ENCODE measurements at places on chromosomes 4 and X. TPM values are rescaled to one million over a fixed set of nuclear protein-coding genes. Genes with fewer than 3 reads are reported as not detected.

GRCh38 chrX:69321006-69321655, 155.9 kb upstream of the PJA1 start:
- no peak for DNase-seq
- H3K36me3 ChIP-seq = no peaks in the 10 kb centered on the region
- H3K4me3 ChIP-seq = no peak overlapping the region
- H3K27ac ChIP-seq = no peak overlapping the region
- H3K4me1 ChIP-seq = peaks cover 7% of the 10 kb centered on the region

GRCh38 chr4:99811850-99812249, 4.8 kb upstream of the DAPP1 start:
- H3K4me1 ChIP-seq = peaks cover 12% of the 10 kb centered on the region
- H3K27ac ChIP-seq = no peak overlapping the region

- H3K27ac ChIP-seq = no peak overlapping the region
- no peak overlapping the region for H3K4me3 ChIP-seq
- DNase-seq = no peak
- no peaks in the 10 kb centered on the region for H3K27me3 ChIP-seq
- H3K36me3 ChIP-seq = no peaks in the 10 kb centered on the region
- peaks cover 4% of the 10 kb centered on the region for H3K4me1 ChIP-seq
Measured at GRCh38 chr4:47719576-47719975, 118.3 kb downstream of the CORIN start.

DNA sequence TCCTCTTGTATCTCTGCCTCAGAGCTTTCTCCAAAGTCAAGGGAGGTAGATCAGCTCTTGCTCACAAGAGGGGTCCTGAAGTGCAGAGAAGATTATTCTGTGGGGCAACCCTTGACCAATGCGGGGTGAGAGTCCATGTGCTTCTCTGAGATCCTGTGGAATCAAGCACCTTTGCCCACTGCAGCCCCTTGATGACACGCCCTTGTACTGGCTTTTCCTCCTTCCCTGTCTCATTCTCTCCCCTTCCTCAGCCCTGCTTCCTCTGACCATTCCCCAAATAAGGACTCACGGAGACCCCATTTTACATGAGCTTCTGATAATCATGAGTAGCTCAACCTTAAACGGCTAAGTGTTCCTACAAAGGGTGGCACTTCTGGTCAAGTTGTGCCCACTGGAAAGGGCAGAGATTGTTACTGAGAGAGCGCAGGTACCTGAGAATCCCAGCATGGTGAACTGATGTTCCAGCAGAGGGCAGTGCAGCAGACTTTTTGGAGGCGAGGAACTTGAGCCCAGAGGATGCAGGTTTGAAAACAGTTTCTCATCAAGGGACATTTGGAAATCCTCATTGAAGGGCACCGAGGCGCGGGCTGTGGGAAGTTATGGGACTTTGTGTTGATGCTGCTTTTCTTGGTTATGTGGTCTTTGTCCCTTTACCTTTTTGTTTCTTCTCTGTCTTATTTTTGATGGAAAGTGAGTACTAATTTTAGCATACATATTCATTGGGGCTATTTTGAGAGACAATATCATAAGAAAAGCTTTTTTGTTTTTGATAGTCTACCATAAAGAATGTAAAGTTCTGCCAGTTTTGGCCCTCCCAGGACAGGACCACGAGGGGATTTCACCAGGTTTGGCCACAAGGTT, 201.3 kb downstream of the RBM46 start:
- DNase-seq = peak; percentile 67
- H3K27ac ChIP-seq = no peak overlapping the region
- no peaks in the 10 kb centered on the region for H3K36me3 ChIP-seq

DNA sequence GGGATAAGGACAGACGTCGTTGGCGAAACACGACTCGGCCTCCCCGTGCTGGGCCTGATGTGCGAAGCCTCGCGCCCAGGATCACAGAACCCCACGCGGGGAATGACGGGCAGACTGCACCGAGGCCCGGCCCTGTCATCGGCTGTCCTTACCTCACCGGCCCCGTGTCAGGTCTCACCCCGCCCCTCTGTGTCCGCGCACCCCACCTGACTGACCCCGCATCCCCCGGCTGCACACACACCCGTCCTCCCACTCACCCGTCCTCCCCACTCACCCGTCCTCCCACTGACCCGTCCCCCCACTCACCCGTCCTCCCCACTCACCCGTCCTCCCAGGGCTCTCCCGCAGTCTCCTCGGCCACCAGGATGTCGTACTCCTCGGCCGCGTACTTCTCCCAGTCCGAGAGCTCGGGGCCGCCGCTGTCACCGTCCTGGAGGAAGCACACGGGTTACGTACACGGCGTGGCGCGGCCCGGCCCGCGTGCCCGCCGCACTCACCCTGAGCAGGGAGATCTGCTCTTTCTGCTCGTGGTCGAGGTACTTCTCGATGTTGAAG, 19.8 kb upstream of the GTPBP6 start:
- no peaks in the 10 kb centered on the region for H3K4me1 ChIP-seq
- H3K36me3 ChIP-seq = no peaks in the 10 kb centered on the region
- no peak overlapping the region for H3K4me3 ChIP-seq
- no peak overlapping the region for H3K27ac ChIP-seq

- no peak overlapping the region for H3K27ac ChIP-seq
- peaks cover 42% of the 10 kb centered on the region for H3K4me1 ChIP-seq
- H3K4me3 ChIP-seq = no peak overlapping the region
- no peaks in the 10 kb centered on the region for H3K27me3 ChIP-seq
Measured at GRCh38 chr4:85496933-85497332, 22.0 kb downstream of the ARHGAP24 start.

DNA sequence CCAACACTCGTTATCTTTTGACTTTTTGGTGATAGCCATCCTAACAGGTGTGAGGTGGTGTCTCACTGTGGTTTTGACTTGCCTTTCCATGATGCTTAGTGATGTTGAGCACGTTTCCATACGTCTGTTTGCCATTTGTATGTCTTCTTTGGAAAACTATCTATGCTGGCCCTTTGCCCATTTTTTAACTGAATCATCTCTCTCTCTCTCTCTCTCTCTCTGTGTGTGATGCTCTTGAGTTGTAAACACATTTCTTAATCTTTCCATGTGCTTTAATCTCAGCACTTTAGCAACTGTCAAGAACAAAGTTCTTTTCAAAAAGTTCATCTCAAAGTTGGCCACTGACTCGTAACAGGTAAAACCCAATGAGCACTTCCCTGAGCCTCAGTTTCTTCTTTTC, 10.5 kb downstream of the SORBS2 start:
- H3K27me3 ChIP-seq = no peaks in the 10 kb centered on the region
- DNase-seq = no peak
- peaks cover 66% of the 10 kb centered on the region for H3K4me1 ChIP-seq
- no peaks in the 10 kb centered on the region for H3K36me3 ChIP-seq
- no peak overlapping the region for H3K4me3 ChIP-seq

DNA sequence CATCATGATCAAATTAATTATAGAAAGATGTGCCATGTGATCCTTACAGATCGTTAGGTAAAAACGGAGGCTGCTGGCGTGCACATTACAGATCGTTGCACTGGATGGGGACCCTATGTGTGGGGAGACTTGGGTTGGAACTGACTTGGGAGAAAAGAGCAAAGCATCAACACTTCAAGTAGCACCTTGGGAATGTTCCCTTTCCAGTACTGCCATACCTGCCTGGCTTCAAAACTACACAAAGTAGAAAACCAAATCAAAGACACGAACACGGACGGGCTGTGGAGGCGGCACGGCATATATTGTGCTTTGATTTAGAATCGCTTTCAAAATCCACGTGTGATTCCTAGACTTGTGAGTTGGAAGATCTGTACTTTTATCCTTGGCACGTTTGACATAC, 898 bp downstream of the CMC4 start:
- peaks cover 28% of the 10 kb centered on the region for H3K4me1 ChIP-seq
- H3K4me3 ChIP-seq = no peak overlapping the region
- H3K27me3 ChIP-seq = no peaks in the 10 kb centered on the region

DNA sequence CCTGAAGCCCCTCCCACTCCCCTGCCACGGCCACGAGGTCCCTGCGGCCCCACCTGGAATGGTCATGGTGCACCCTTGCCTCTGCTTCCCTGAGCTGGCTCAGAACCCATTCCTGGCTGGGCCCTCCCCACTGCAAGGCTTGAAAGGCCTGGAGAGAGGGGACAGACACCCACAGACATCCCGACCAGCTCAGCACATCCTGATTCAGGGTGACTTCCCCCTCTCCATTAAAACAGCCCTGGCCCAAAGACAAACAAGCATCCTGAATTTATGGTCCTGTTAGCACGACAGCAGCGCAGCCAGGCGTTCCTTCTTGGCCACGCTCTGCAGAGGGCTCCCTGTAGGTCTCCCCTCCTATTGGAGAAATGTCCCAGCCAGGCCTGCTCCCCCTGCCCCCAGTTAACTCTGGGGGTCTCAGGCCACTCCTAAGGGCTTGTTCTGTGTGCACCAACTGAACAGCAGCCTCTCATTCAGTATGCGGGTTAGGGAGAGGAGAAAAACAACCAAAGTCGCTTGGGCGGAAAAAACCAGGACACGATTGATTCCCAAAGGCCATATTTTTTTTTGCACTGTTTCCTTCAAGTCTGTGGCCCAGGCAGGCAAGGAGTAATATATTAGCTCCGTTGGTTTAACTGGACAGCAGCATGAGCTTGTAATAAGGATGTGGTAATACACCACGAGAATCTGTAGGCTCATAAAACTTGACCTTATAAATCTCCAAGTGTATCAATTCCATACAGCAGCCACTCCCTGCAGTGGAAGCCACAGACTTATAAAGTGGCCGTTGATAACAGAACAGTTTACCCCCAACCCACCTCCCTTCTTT, 106.7 kb upstream of the MSX1 start:
- no peaks in the 10 kb centered on the region for H3K27me3 ChIP-seq
- no peak overlapping the region for H3K27ac ChIP-seq
- H3K4me1 ChIP-seq = no peaks in the 10 kb centered on the region
- no peaks in the 10 kb centered on the region for H3K36me3 ChIP-seq
- no peak overlapping the region for H3K4me3 ChIP-seq
- no peak for DNase-seq

DNA sequence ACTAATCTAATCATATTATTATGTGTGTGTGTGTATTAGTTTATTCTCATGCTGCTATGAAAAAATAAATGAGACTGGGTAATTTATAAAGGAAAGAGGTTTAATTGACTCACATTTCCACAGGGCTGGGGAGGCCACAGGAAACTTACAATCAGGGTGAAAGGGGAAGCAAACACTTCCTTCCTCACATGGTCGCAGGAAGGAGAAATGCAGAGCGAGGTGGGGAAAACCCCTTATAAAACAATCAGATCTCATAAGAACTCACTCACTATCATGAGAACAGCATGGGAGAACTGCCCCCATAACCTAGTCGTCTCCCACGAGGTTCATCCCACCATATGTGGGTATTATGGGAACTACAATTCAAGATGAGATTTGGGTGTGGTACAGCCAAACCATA, 190.9 kb upstream of the TAPT1 start:
- no peaks in the 10 kb centered on the region for H3K4me1 ChIP-seq
- H3K27ac ChIP-seq = no peak overlapping the region
- DNase-seq = no peak
- no peaks in the 10 kb centered on the region for H3K36me3 ChIP-seq
- H3K4me3 ChIP-seq = no peak overlapping the region

GRCh38 chr4:119715490-119716445, 87.2 kb upstream of the PDE5A start:
- no peak overlapping the region for H3K4me3 ChIP-seq
- no peaks in the 10 kb centered on the region for H3K27me3 ChIP-seq

DNA sequence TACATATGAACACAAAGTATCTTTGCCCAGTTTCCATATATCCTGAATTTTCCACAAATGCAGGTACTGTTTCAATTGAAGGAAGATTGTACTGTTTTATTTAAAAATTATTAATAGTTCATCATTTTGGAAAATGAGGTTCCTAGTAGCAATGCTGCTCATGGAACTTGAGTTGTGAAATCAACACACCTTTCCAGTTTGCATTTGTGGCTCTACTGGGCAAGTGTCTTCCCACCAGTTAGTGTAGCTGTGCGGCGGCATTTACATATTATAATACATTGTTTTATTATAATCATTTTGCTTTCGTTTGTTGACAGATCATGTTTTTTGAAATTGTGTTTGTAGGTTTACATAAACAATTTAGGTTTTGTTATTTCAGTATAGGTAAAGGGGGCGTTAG, 2.0 kb upstream of the DDX3X start:
- DNase-seq = no peak
- H3K4me3 ChIP-seq = no peak overlapping the region

DNA sequence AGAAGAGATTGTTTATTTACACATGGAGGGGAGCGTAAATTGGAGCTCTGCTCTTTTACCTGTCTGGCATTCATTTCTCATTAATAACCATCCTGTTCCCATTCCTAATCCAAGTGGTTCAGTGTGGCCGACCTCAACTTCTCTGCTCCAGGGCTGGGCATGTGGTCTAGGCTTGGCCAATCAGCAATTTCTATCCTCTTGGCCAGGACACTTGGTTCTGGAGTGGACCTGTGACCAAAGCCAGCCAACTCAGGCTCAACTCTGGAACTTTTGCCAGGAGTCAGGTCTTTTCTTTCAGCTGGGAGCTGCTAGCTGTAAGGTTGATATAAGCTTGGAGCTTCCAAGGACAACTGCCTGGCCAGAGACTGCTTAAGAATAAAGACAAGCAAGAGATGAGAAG, 15.6 kb upstream of the RASL11B start:
- H3K4me1 ChIP-seq = peaks cover 27% of the 10 kb centered on the region
- no peak overlapping the region for H3K27ac ChIP-seq
- H3K27me3 ChIP-seq = no peaks in the 10 kb centered on the region
- no peak overlapping the region for H3K4me3 ChIP-seq
- no peaks in the 10 kb centered on the region for H3K36me3 ChIP-seq

DNA sequence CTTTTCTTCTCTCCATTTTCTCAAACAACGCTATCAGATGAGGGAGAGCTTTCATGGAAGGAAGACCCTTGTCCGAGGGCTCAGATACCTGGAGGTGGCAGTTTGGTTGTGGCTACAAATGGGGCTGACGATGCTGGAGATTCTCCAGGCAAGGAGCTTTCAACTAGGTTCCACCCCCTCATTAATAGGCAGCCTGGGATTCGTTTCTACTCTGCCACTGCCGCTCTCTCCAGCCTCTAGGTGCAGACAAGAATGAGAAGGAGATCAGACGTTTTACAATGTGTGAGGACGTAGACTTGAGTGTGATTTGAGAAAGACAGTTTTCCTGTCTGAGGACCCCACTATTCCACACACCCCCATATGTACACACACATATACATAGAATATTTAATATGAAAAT, 53.1 kb downstream of the ETNPPL start:
- no peaks in the 10 kb centered on the region for H3K27me3 ChIP-seq
- no peaks in the 10 kb centered on the region for H3K36me3 ChIP-seq
- no peak for DNase-seq
- H3K4me1 ChIP-seq = no peaks in the 10 kb centered on the region
- H3K27ac ChIP-seq = no peak overlapping the region
- H3K4me3 ChIP-seq = no peak overlapping the region

Gene TEX13C
- not detected for total RNA-seq

Gene SSX4
- not detected for total RNA-seq

Gene FAM47A
- total RNA-seq = not detected

Gene NSUN7
- total RNA-seq = 35.3 TPM

Gene ERVMER34-1
- total RNA-seq = 0.52 TPM

Gene LDB2
- 14.8 TPM for total RNA-seq

Gene ABLIM2
- 20.8 TPM for total RNA-seq

All from body of pancreas (tissue), 4 donors.